ENCODE measurements at places on chromosomes 5 and 9. TPM values are rescaled to one million over a fixed set of nuclear protein-coding genes. Genes with fewer than 3 reads are reported as not detected.

ABO gene
- not detected for total RNA-seq

GPR150 gene
- total RNA-seq, result 0.28 TPM

RRAGA gene
- total RNA-seq, result 49.5 TPM

PCDHA4 gene
- 0.14 TPM for total RNA-seq

TMCO6 gene
- 6.8 TPM for total RNA-seq

EQTN gene
- not detected for total RNA-seq

CD180 gene
- 0.14 TPM for total RNA-seq

HSPB3 gene
- total RNA-seq, result not detected

SPATA31A3 gene
- total RNA-seq, result not detected

FAM151B gene
- total RNA-seq, result 8.0 TPM

GFI1B gene
- total RNA-seq, result not detected

NUDT12 gene
- 9.2 TPM for total RNA-seq

CATSPER3 gene
- 0.14 TPM for total RNA-seq

ADGRV1 gene
- total RNA-seq, result 0.18 TPM

RXRA gene
- total RNA-seq, result 11.4 TPM

UNC13B gene
- 14.9 TPM for total RNA-seq

TNIP1 gene
- total RNA-seq, result 60.0 TPM

CA9 gene
- total RNA-seq, result 2.0 TPM

ZBTB26 gene
- total RNA-seq, result 2.4 TPM

GRM6 gene
- not detected for total RNA-seq

ADRA1B gene
- 0.14 TPM for total RNA-seq

FAM169A gene
- 0.09 TPM for total RNA-seq

SPINK4 gene
- total RNA-seq, result 0.74 TPM

S1PR3 gene
- 77.7 TPM for total RNA-seq

LHX2 gene
- not detected for total RNA-seq

BAAT gene
- total RNA-seq, result not detected

MEIKIN gene
- not detected for total RNA-seq

HAVCR2 gene
- total RNA-seq, result 0.09 TPM

DAPK1 gene
- 23.8 TPM for total RNA-seq

TRIP13 gene
- 3.4 TPM for total RNA-seq

OLFML2A gene
- 6.5 TPM for total RNA-seq

BARHL1 gene
- not detected for total RNA-seq

ESM1 gene
- total RNA-seq, result 0.57 TPM

SHISAL2B gene
- not detected for total RNA-seq

DMAC1 gene
- 8.7 TPM for total RNA-seq

PCDHA9 gene
- 0.18 TPM for total RNA-seq

GPRIN1 gene
- 1.1 TPM for total RNA-seq

Measured in smooth muscle cell of bladder (primary cell).